ENCODE measurements at places on chromosomes 4 and X. TPM values are rescaled to one million over a fixed set of nuclear protein-coding genes. Genes with fewer than 3 reads are reported as not detected.
A peak's percentile ranks its signal among the peaks of the same experiment; 100 is the strongest.

DNA sequence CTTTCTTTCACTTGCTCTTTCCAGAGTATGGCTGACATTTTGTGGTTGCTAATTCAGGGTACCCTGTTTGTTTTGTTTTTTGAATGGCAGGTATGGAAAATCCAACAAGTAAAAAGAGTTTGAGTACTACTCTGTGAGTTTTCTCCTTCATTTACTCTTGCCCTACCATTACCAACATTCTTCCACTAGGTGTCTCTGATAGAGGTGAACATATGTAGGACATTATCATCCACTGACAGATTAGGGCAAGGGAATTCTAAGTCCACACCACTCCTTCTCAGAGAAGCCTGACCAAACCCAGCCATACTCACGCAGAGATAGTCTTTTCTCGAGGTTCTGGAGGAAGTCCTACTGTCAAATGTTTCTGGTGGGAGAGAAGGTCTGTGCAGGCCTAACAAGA, 36.7 kb upstream of the HDAC8 start:
- no peaks in the 10 kb centered on the region for H3K36me3 ChIP-seq
- no peaks in the 10 kb centered on the region for H3K27me3 ChIP-seq
- H3K4me3 ChIP-seq = no peak overlapping the region
- no peaks in the 10 kb centered on the region for H3K4me1 ChIP-seq
- H3K27ac ChIP-seq = no peak overlapping the region

GRCh38 chrX:46757593-46757992, 1.3 kb downstream of the SLC9A7 start:
- H3K4me1 ChIP-seq = peaks cover 51% of the 10 kb centered on the region
- no peaks in the 10 kb centered on the region for H3K27me3 ChIP-seq
- peaks cover 17% of the 10 kb centered on the region for H3K36me3 ChIP-seq

DNA sequence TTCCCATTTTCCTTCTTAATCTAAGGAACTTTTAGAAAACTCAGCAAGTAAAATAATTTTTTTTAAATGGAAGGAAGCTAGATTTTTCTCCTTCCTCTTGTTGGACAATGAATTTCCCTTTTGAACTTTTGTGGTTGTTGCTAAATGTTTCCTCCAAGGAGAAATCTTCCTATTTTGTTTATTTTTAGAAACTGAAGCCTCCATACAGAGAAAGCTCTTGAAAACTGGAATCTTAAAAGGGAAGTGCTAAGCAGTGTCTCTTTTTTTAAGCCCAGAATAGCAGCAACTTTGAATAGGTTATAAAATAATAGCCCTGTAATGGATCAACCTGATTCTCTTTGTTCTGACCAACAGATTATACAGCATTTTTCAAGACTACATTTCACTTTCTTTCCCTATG, 15.1 kb upstream of the DCLK2 start:
- DNase-seq = no peak
- H3K4me3 ChIP-seq = no peak overlapping the region
- H3K36me3 ChIP-seq = no peaks in the 10 kb centered on the region
- H3K4me1 ChIP-seq = no peaks in the 10 kb centered on the region

GRCh38 chrX:13659063-13659462, 6.1 kb downstream of the TCEANC start:
- no peak overlapping the region for H3K4me3 ChIP-seq
- no peak for DNase-seq
- peak overlapping the region; percentile 46 for H3K27ac ChIP-seq
- H3K4me1 ChIP-seq = peaks cover 14% of the 10 kb centered on the region
- H3K36me3 ChIP-seq = peaks cover 46% of the 10 kb centered on the region

Gene SRPK3
- total RNA-seq = not detected
